Activated CD8-positive, alpha-beta memory T cell treated with anti-CD3 and anti-CD28 coated beads for 24 hours (primary cell): ENCODE measurements at places on chromosomes 3 and 15.

DNA sequence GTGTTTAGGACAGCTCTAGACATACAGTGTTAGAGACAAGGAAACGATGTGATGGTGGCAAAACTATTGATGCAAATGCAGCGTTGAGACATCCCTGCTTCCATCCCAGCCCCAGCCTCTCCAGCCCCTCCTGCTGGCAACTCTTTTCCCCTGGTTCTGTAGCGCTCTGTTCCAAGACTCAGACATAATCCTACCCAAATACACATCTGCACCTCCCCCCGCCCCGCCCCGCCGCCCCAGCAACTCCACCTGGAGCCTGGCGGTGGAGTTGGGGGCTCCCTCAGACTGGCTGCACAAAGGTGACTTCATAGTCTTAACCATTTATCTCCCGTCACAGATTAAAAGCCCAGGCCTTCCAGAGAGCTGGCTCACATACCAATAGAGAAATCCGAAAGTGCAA is 7.2 kb upstream of the SEC22A start:
- no peak for DNase-seq

GRCh38 chr3:87272718-87273341 is 3.6 kb downstream of the POU1F1 start:
- no peak for DNase-seq

DNA sequence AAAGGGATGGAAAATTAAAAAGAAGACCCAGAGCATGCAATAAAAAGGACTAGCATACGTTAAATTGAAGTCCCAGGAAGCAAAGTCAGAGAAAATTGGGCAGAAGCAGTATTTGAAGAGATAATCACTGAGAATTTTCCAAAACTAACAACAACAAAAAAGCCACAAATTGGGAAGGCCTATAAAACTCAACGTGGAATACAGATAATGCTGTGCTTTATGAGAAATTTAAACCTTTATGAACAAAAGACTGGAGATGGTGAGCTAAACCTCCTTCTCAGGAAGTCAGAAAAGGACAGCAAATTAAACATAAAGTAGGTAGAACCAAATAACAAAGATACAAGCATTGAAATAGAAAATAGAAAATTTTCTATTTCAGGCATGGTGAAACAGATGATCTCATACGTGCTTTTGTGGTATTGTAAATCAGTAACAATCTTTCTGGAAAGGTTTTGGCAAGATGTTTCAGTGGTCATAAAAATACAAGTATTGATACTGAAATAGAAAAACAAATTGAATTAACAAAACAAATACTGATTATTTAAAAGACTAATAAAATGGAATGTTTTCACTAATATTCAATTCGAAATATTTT is 55.6 kb downstream of the LYSMD4 start:
- no peak for DNase-seq

DNA sequence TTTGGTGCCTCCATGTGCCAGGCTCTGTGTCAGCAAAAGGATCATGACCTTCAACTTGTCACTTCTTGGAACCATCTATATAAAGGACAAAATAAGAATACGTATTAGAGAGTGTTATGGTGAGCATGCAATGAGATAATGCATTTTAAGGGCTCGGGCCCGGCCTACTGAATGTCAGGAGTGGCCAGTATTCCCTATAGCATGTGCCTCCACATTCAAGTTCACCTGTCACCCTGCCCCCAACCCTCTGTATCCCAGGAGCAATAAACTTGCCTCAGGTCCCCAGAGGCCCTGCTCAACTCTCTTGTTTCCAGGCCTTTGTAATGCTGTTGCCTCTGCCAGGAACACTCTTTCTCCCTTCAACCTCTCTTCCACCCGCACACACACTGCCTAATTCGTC is 90.2 kb upstream of the SLC6A11 start:
- no peak for DNase-seq

DNA sequence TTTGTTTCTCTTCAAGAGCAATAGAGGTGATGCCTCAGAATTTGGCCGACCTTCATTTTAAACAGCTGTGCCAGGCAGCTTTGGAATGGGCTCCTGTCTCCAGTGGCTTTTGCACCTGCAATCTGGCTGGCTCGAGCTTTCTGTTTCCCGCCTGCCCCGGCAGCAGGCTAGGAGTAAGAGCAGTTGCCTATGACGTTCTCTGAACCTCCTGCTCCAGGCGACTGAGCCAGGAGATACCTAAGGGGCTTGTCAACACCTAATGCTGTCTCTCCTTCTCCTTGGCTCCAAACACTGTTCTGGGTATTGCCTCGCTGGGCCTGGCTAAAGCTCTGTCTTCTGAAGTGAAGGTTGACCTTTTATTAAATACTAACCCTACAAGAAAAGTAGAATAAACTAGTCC is 229.9 kb downstream of the LRRN1 start:
- DNase-seq, result no peak

GRCh38 chr3:116947148-116947547 is 237.6 kb downstream of the TUSC7 start:
- no peak for DNase-seq

DNA sequence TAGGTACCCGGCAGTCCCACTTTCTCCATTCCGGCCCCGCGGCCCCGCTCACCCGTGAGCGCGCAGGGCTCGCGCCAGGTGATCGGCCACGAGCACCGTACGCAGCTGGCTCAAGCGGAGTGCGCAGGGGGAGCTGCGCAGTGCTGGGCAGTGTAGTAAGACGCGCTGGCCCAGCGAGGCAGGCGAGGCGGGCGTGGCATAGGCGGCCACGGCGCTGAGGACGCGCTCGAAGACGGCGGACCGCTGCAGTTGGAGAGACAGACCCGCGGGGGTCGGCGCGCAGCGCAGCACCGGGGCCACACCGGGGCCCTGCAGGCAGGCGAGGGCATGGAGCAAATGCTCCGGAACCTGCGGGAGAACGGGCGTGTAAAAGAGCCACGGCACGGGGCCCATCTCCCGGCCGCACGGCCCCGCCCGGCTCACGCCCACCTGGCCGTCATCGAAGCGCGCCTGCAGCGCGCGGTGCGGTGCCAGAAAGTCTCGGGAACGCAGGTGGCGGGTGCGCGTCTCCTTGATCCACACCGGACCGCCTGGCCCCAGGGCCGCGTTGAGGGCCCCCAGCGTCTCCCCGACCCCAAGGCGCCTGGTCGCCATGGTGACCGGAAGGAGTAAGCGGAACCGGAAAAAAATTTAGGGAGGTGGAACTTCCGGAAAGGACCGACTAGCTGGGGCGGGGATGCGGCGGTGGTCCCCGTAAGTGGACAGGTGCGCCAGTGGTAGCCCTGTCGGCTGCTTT is at the start of gene DALRD3:
Gene DALRD3 (minus strand): TSS at position 610 of the 736 bp plus-strand sequence. CDS start 16 bp downstream, at position 594.
- peak; percentile 88 for DNase-seq

- DNase-seq, result no peak
Measured at GRCh38 chr15:83695901-83696425, 42.0 kb downstream of the ADAMTSL3 start.

DNA sequence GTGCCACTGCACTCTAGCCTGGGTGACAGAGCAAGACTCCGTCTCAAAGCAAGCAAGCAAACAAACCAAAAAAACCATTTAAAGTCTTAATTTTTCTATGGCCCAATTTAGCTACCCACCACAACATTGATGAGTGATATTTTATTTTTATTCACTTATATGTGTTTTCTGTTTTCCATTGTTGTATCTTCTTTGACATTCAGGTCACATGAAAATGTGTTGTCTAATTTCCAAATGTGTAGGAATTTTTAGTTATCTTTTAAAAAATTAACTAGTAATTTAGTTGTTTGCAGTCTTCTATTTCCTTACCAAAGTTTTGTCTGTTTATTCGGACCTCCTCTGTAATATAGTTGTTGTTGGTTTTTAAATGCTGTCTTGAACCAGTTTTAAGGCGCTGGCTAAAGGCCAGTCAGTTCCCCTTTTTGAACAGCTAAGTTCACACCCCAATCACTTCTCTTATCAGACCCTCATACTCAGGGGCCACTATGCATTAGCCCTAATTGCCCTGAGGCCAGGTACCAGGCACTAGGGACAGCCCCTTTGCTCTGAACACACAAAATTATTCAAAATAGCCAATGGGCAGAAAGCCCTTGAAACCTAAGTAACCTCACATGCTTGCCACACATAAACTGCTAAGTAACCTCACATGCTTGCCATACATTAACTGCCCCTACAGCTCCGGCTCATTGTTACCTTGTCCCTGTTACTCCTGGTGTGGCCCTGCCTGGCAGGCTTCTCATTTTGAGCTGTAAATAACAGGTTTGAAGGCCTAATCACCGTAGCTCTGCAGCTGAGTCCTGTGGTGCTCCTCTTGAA is 4.3 kb upstream of the CCR4 start:
- DNase-seq, result no peak

- DNase-seq, result no peak
Measured at GRCh38 chr3:186960347-186960746, 30.0 kb downstream of the ST6GAL1 start.

DNA sequence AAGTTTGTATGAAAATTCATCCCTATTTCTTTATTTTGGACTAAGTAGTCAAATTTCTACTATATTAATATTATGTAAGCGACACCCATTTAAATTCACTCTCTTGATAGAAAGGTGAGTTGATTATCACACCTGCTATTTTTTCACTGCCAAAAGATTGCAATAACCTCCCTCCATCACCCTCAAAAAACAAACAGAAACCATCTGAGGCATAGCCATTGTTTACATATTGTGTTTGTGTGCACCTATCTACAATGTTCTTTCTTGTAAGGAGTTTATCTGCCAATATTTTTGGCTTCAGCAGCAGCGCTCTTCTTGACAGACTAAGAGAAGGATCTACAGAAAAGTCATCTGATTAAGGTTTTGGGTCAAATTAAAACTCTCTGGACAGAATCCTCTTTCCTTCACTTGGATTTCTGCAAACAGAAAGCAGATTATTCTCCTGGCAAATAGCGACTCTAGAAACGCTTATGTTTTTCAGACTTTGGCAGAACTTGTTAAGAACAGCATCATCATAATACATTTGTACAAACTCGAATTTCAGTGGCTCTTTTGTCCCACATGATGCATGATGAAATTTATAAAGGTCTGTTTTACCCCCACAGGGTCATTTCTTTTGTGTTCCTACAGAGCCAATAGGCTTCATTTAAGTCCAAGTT is 48.6 kb downstream of the KCNMB2 start:
- DNase-seq, result no peak

DNA sequence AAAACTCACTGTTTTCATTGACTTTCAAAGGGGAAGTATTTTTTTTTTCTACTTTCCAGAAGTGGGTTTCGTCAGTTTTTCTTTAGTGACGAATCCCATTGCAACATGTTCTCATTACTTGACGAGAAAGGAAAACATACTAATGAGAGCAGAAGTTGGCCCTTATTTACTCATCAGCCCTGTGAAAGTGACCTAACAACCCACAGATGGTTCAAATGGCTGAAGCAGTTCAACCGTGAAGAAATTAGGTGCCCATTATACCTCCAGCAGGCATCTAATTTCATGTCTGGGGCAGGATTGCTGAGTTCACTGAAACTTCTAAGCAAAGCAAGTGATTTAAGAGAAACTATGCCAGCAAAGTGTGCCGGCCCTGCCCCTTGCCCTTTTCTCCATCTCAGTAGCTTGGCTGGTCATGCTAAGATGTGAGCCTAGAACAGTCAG is 9.0 kb downstream of the AQP9 start:
- no peak for DNase-seq

DNA sequence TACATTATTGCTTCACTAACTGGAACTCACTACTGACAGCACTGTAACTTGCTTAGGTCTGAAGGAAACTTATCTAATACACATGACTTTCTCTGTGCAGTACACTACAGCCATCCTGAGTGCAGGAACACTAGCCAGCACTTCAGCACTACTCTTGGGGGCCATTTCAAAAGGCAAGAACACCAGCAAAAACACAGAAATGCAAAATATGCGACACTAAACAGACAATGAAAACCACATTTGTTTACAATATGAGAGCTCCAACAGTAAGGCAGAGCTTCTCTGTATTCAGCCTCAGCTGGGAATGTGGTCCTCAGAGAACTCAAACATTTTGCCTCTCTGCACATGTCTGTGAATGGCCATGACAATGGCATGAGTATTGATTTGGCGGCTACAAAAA is 109.6 kb downstream of the ARRDC4 start:
- no peak for DNase-seq

- DNase-seq, result no peak
Measured at GRCh38 chr15:51830276-51830806, 888 bp downstream of the TMOD3 start.

DNA sequence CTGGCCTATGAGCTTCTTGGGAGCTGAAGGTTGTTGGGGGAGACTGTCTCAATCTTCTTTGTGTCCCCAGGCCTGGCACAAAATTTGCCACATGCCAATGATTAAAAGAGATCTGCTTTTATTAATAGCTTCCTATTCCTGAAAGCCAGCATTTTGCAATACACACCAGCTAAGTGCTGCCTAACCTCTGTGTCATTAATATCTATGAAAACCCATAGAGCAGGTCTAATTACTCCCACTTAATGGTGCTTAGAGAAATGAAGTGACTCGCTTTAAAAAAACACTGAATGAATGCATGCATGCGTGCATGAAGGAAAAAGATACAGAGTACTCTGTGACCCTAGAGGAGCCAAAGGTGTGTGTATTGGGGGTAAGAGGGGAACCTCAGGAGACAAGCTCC is 55.0 kb downstream of the SLC6A1 start:
- no peak for DNase-seq

GRCh38 chr3:191366675-191367074 is 36.3 kb upstream of the UTS2B start:
- no peak for DNase-seq

DNA sequence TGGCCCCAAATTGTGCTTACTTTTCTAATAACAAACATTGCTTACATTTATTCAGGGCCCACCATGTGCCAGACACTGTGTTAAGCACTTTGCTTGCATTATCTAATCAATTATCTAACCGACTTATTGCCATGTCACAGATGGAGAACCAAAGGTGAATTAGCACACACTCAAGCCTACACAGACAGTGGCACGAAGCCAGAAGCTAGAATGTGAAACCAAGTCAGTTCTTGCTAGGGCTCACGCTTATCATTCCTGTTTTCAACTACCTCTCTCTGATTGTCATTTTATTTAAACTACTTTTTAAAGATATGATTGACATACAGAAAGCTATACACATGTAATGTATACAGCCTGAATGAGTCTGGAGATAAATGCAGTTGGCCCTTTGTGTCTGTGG is 215.7 kb upstream of the CFAP20DC start:
- DNase-seq, result no peak

- no peak for DNase-seq
Measured at GRCh38 chr3:94694894-94695293, 632.0 kb downstream of the NSUN3 start.
